Stimulated activated CD4-positive, alpha-beta T cell treated with anti-CD3 and anti-CD28 coated beads, Interleukin-2, amount 100 ng/mL, for 48 hours (primary cell): ENCODE measurements at places on chromosomes 13 and 19.

DNA sequence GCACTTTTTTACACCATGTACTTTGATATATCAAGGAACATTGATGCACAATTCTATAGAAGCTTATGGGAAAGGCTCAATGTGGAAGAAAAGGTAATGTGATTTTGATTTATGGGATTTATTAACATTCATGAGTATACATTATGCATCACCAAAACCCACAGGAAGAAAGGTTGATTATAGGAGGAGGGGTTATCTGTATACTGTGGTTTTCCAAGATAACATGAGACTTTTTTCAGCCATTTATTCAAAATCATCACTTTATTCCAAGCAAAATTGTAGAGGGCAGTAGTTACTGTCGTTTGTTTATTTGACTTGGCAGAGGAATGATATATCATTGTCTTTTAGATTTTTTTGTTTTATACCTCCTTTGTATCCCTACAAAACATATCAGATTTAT is 54.9 kb downstream of the WDFY2 start:
- no peak for DNase-seq

DNA sequence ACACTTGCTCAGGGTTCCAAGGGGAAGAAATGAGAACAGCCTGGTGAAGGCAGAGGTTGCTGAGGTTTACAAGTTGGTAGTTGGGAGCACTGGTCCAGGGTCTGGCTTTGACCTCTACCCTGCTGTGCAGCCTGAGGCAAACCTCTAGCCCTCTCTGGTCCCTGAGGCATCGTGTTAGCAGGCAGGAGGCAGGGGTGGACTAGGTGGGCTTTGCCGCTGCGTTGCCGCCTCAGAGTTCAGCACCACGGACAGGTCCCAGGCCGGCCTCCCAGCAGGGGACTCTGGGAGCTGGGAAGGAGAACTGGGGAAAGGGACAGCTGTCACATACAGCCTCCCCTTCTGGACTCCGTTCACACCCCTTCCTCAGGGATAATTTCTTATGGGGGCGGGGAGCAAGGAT is 3.1 kb downstream of the NCAN start:
- DNase-seq: peak; percentile 27

DNA sequence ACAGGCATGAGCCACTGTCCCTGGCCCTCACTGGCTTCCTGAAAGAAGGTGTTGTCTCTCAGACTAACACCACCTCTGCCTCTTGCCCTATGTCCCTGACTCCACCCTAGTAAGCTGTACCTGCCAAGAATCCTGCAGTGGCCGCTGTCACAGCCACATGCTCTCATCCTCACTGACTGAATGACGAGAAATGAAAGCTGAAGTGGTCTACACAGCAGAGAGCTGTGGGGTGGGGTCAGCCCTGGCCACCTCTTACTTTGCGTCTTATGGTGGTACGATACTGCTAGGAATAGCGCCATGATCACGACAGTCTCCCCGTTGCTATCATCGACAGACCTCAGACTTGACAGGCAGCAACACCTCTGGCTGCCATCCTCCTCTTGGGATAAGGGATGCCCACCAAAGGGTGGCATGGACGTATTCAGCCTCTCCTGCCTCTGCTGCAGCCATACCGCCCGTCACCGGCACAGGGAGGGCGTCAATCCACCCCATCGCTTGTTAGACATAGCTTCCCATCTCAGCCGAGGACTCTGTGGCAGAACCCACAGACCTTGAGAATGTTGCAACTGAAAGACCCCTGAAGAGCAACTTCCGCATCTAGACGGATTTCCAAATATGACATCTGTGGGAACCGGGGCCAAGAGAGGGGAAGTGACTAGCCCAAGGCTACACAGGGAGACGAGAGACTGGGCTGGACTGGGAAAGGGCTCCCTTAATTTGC is 809 bp downstream of the MYO1F start:
- DNase-seq: no peak

DNA sequence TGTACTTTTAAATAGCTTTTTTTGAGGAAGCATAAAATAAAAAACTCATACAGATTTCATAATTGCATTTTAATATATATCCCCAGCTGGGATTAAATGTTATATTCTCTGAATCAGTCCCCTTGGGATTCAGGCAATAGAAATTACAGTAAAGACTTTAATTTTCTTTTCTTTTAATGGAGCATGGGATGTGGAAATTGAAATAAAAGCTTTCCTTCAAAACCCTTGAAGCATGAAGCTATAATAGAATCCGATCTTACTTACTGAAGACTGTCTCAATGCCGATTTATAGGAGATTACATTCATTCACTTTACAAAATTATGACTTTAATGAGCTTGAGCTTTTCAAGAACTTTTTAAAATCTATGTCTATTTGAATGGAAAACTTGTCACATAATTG is 243.4 kb downstream of the SPRY2 start:
- no peak for DNase-seq

DNA sequence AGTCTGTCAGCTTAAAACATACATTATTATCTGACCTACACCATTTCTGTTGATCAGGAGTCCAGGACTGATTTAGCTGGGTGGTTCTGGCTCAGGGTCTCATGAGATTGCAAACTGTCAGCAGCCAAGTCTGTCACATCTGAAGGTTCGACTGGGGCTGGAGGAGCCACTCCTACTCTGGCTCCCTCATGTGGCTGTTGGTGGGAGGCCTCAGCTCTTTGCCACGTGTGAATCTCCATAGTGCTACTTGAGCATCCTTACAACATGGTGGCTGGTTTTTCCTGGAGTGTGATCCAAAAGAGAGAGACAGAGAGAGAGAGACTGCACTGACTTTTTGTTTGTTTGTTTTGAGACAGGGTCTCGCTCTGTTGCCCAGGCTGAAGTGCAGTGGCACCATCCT is 63.6 kb upstream of the NFIC start:
- no peak for DNase-seq

DNA sequence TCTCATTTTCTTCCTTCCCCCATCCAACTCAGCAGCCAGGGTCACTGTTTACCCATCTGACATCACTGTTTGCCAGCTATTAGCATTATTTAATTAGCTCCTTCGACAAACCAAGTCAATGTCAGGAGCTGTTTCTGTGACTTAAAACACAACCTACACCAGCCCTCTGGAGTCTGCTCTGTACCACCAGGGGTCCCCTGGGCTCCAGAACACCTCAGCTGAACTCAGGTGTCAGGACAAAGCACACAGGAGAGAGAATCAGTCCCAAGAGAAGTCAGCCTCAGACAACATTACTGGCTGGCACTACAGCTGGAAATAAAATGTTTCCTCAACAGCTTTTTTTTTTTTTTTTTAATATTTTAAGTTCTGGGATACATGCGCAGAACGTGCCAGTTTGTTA is 45.1 kb downstream of the DCLK1 start:
- DNase-seq: no peak

DNA sequence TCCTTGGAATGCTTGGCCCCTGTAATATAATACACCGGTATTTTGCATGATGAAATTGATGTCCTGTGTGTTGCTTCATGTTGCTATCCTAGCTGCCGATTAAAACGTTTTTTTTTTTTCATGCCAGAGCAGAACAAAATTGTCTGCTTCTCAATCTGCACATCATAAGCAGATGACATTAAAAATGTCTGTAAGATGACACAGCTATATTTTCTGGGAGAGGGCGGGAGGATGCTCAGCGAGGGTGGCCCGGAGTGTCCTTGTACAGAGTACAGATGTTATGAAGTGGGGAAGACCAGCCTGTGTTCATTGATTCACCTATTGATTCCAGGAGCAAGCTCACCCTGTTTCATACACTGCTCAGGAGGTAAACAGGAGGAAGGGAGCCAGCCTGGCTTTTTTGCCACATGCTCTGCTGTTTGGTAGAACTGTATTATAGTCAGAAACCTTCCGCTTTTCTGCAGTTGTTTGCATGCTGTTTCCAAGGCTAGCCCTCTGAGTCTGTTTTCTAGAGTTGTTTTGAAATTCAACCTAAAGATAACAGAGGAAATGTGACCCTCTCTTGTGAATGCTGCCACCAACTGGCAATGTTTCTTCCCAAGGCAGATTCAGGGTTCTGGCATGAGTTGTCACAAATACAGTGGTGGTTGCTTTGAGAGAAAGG is 4.7 kb upstream of the IRS2 start:
- DNase-seq: no peak

- no peak for DNase-seq
Observed at GRCh38 chr13:92967923-92968322, 258.7 kb upstream of the GPC6 start.

DNA sequence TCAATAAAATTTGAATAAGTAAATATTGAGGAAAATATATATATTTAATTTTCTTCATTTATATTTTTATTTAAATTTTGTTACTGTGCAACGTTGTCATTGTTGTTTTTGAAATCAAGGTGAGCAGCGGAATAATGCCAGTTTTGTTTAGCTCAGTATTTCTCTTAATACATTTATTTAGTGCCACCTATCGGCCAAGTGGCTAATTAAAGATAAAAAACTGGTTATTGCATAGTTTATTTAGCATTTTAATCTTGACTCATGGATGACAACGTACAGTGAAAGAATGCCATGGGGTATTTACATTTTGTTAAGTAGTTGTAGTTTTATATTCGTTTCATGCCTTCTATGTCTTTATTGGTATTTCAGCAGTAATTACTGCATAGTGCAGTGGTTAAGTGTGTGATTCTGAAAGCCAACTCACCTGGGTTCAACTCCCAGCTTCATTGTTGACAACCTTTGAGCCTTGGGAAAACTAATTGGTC is 265.9 kb downstream of the MYO16 start:
- DNase-seq: no peak

DNA sequence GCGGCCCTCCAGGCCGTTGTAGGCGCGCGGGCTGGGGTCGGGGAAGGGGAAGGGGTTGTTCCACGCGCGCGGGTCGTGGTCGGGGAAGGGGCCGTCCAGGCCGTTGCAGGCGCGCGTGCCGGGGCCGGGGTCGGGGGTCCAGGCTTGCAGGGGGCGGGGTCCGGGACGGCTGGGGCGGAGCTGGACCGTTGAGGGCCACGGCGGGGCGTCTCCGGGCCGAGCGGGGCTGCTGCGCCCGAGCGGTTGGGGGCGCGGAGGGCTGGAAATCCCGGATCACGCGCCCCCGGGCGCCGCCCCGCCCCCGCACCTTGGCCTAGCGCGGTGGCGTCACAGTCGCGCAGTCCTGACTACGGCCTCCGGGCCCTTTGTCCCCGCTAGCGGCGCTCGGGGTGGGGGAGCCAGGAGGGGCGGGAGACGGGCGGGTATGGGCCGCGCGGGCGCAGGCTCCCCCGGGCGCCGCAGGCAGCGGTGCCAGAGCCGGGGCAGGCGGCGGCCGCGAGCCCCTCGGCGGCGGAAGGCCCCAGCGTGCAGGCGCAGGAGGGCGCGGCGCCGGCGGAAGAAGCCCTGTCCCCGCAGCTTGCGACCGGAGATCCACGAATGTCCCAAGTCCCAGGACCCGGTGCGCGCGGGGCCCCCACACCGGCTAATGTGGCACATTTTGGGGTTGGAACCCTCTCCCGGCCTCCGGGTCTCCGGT is 665 bp downstream of the GPX4 start:
- peak; percentile 63 for DNase-seq

DNA sequence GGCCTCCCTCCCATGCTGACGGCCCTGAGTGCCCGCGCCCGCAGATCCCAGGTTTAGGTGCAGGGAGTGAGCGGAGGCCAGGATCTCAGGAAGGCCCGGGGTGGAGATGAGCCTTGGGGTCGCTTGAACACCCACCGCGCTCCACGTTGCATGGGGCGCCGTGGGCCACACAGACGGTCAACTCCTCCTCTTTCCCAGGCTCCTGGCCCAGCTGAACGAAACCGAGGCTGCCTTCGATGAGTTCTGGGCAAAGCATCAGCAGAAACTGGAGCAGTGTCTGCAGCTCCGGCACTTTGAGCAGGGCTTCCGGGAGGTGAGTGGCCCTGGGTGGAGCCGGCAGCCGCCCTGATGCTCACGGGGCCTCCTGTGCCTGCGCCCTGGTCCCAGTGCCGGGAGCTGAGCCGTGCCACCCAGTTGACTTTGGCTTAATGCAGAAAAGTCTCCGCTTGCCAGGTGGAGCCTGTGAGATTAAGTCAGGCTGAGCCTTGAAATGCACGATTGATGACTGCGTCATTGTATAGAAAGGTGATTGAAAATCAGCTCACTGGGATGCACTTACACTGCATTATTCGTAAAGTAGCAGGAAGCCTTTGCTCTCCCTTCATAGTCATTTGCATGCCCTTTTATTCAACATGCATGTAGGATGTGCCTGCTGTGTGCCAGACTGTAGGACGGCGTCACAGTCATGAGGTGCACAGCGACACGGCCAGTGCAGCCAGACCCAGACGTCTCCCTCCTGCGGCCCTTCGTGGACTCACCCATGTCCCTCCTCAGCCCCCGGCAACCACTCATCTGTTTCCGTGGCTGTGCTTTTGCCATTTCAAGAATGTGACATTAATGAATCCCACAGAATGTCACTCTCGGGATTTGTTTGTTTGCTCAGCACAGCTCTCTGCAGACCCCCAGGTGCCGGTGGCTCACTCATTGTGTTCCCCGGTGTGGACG is 35.5 kb upstream of the F7 start:
- no peak for DNase-seq

GRCh38 chr13:70178346-70178745 is 70.1 kb upstream of the KLHL1 start:
- no peak for DNase-seq

DNA sequence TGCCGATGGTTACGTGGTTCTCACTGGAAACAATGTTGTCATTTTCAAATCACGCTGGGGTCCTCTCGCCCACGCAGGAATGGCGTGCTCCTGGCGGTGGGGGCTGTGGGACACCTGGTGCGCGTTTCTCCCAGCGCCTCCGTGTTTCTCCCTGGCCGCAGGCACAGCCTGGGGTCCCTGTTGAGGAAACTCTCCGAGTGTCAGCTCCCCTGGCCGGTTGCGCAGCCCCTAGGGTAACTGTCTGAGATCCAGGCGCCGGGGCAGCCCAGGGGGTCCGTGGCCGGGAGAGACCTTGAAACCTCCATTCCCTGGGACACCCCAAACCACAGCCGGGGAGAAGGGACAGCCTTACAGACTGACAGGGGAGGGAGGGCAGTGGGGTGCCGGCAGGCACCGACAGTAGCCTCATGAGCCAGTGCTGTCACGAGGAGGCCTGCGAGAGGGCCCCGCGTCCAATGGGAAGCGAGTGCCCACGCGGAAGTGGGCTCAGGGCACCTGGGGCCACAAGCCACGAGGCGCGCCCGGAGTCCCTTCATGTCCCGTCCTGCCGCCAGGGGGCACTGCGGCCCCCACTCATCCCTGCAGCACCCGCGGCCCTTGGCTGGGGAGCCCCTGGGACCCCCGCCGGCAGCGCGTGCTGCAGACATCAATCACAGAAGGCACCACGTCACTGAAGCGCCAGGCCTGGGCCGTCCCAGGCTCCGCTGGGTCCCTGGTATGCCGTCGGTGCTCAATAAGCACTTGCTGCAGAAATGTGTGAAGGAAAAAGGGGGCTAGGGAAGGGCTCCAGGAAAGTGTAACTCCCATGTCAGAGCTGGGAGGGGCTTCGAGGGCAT is 9.5 kb downstream of the ADAMTSL5 start:
- DNase-seq: peak; percentile 75

GRCh38 chr13:104206450-104207044 is 1140.3 kb upstream of the SLC10A2 start:
- DNase-seq: no peak

DNA sequence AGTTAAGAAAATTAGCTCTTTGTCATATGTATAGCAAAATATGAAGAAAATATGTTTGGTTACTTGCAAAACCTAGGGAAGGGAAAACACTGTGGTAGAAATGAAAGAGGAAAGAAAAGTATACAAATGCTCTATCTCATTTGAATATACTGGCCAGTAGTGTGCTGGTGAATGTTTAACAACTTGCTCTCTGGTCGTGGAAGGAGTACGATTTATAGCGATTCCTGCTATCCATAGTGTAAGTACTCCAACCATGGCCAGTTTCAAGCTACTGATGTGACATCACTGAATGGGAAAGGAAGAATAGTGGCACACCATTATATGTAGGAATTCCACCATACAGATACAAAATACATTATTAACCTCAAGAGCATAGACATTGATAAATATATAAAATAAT is 9.3 kb downstream of the BORA start:
- no peak for DNase-seq

GRCh38 chr19:1231729-1232637 is 5.8 kb downstream of the CBARP start:
- DNase-seq: no peak
